ENCODE measurements at places on chromosomes 6 and 20.

- no peak for DNase-seq
Observed at GRCh38 chr20:18360635-18361034, 72.3 kb downstream of the ZNF133 start.

DNA sequence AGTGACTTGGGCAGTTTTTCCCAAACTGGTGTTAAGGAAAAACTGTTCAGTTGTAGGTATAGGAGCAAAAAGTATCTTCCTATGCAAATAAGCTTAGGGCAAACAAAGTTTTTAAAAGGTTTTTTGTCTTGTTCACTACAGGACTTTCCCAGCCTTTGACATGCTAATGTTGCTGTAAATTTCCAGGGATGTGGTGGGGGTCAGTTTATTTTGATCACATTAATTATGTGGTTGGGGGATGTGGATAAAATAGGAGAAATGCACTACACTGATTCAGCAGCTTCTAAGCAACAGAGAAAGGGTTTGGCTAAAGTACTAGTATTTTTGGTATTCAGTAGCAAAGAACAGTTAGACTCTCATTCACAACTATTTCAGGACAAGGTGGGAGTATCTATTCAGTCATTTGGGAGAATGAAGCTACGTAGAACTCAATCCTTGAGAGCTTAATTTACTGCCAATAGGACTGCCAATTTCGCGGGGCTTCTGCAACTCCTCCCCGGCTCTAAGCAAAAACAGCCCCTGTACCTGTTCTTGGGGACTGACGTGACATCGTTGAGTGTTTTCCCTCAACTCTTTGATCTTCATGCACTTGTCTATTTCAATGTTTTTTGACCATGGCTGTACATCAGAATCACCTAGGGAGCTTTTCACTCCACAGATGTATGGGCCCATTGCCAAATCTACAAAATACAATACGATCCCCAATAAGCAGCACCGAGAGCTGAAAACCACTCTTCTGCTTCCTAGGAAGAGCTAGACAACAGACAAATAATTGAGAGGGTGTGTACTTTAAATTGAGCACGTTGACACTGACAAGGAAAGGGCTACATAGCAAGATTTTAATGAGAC, 94.8 kb upstream of the NHSL1 start:
- no peak for DNase-seq

- peak; percentile 42 for DNase-seq
Observed at GRCh38 chr20:51525241-51526105, 17.0 kb downstream of the NFATC2 start.

DNA sequence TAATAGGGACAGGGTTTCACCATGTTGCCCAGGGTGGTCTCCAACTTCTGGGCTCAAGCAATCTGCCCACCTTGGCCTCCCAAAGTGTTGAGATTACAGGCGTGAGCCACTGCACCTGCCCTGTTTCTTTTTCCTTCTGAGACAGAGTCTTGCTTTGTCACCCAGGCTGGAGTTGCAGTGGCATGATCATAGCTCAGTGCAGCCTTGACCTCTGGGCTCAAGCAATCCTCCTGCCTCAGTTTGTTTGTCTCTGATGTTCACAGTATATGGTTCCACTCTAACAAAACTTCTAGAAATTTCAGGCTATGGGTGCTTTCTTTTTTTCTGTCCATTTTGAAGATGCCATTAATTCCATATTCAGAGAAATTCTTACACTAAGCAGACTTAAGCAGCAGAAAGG, 33.1 kb downstream of the NDRG3 start:
- no peak for DNase-seq

- DNase-seq = no peak
Observed at GRCh38 chr20:35731469-35731788, 10.6 kb downstream of the RBM39 start.

DNA sequence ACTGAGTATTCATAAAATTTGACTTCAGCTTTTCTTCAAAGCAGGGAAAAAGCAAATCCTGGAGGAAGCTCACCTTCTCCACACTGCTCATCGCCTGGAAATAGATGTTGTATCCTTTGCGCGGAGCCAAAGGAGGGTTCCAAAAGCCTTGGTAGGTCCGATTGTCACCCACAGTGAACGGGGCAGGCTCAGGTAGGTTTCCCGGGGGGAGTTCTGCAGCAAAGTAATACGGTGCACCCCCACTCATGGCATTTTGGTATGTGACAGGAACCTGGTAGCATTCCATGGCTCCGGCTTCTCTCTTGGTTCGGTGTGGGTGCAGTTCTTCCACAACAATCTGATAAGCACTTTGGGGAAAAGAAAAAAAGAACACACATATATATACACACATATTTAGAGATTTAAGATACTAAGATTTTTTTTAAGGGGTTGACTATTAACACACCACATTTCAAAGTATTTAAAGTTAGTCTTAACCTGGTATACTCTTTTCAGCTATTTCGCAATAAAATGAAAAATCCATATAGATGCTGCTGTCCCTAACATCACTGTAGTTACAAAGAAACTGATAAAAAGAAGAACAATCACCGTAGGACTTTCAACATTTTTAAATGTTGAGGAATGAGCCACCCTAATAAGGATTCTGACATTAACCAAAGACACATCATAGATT, 166.7 kb upstream of the THEMIS start:
- DNase-seq = no peak

GRCh38 chr6:68615938-68616337, 19.1 kb upstream of the ADGRB3 start:
- no peak for DNase-seq

GRCh38 chr6:89527634-89528033, 94.7 kb downstream of the ANKRD6 start:
- DNase-seq = no peak

- peak; percentile 50 for DNase-seq
Observed at GRCh38 chr6:391559-392440, at the start of gene IRF4. TSS of gene IRF4 (plus strand) at chr6:391752. CDS start at chr6:393153, 1,401 bp downstream.

DNA sequence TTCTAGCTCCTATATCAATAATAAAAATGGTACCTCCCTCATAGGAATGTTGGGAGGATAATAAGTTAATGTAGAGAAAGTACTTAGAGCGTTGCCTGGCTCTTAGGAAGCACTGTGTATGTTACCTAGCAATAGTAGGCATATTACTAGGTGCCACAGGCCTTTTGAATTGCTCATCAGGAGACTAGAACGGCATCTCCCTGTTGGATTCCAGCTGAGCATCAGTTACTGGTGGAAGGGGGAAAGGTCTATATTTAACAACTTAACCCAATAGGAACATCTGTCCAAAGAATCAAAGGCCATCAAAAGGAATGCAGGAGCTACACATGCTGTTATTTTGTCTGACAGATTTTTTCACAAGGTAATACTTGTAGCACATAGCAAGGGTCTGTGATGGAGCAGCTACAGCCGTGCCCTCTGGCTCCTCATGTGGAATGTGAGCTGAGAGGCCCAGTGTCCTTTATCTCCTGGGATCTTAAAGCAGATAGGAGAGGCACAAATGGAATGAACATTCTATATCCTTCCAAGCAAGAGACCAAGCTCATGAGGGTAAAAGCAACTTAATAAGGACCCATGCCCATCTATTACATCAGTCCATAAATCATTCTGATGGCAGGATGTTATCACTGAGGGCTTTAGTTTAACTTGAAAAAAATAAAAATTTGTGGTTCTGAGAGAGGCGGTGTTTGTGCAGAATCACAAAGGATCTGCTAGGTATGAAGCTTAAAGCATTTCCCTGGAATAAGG, 184.9 kb upstream of the LAMP5 start:
- no peak for DNase-seq

GRCh38 chr6:116445102-116445501, 16.1 kb upstream of the CALHM6 start:
- no peak for DNase-seq

DNA sequence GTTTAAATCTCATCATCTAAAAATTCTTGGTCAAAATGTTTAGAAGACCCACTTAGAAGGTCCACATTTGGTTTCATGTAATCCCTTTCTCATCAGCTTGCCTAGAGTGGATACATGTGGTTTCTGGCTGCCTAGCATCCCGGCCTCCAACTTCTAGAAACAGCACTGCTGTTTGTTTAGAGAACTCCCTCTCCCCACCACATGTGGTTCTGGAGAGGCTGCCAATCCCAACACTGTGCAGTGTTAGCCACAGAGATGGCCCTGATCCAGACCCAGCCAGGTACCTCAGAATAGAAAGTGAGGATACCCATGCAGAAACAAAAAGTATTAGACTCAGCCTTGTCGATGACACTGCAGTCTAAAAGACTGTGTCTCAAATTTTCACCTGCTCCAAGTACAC, 241.8 kb downstream of the BCKDHB start:
- DNase-seq = no peak

- no peak for DNase-seq
Observed at GRCh38 chr6:7730784-7731227, 4.9 kb downstream of the BMP6 start.

- DNase-seq = no peak
Observed at GRCh38 chr20:13017235-13017634, 8.5 kb downstream of the SPTLC3 start.

DNA sequence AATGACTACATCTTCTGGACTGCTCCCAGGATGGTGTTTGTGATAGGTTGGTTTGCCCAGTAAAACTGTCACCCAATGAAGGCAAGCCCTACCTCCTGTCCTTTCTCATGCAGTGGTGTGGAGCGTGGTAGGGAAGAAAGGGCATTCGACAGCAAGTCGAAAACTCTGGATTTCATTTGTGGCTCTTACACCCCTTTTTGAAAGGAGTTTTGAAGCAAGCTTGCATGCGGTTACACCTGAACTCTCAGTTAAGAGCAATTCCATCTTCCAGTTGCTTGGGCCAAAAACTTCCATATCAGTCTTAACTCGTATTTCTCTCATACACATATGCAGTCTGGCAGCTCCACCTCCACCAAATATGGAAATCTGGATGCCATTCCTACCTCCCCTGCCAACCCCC, 19.7 kb upstream of the SLC22A2 start:
- no peak for DNase-seq

DNA sequence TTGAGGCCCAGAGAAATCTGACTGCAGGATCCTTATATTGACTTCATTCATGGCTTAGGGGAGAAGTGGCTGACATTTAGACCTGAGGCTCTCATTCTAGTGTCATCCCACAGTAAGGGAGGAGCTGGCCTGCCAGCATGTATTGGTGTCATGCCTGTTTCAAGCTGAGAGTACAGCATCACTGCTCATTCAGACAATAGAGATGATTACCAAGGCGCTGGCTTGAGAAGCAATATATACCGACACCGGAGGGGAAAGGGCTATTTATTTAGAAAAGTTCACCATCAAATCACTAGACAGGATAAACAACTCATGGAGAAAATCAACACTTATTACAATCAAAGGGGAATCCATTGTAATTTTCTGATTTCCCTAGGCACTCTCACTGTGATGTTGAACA, 84.4 kb upstream of the HDAC2 start:
- DNase-seq = no peak

GRCh38 chr20:38420388-38421085, 14.6 kb downstream of the SNHG17 start:
- DNase-seq = no peak

GRCh38 chr6:100617633-100618350, 153.1 kb upstream of the SIM1 start:
- DNase-seq = no peak

- no peak for DNase-seq
Observed at GRCh38 chr6:162151021-162151665, 576.4 kb downstream of the PRKN start.
